Stimulated activated CD8-positive, alpha-beta memory T cell treated with anti-CD3 and anti-CD28 coated beads, Interleukin-2, amount 100 ng/mL, for 1 hour (primary cell): ENCODE measurements at places on chromosomes 5 and 9.
A peak's percentile ranks its signal among the peaks of the same experiment; 100 is the strongest.

- no peak for DNase-seq
Observed at GRCh38 chr5:177336112-177336511, 15.4 kb downstream of the LMAN2 start.

- no peak for DNase-seq
Observed at GRCh38 chr5:90932052-90932699, 373.6 kb downstream of the ADGRV1 start.

GRCh38 chr9:26800322-26800721 lies 92.3 kb downstream of the CAAP1 start:
- DNase-seq, result no peak

DNA sequence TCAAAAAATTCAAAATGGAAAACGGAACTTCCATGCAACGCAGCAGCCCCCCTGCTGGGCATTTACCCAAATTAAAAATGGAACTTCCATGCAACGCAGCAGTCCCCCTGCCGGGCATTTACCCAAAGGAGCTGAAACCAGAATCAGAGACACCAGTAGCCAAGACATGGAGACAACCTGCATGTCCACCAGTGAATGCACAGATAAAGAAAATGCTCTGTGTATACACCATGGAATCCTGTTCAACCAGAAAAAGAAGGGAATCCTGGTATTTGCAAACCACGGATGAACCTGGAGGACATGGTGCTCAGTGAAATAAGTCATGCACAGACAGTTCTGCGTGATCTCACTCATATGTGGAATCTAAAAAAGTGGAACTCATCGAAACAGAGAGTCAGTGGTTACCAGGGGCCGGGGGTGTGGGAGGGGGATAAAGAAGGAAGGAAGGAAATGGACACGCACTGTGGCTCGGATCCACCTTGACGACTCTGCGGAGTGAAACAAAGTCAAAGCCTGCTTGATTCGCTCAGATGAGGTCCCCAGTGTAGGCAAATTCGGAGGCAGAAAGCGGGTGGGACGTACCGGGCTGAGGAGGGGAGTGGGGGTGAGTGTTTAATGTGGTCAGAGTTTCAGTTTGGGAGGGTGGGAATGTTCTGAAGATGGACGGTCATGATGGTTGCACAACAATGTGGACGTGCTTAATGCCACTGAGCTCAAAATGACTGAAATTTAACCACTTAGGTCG lies 40.2 kb upstream of the EXOC3 start:
- no peak for DNase-seq

DNA sequence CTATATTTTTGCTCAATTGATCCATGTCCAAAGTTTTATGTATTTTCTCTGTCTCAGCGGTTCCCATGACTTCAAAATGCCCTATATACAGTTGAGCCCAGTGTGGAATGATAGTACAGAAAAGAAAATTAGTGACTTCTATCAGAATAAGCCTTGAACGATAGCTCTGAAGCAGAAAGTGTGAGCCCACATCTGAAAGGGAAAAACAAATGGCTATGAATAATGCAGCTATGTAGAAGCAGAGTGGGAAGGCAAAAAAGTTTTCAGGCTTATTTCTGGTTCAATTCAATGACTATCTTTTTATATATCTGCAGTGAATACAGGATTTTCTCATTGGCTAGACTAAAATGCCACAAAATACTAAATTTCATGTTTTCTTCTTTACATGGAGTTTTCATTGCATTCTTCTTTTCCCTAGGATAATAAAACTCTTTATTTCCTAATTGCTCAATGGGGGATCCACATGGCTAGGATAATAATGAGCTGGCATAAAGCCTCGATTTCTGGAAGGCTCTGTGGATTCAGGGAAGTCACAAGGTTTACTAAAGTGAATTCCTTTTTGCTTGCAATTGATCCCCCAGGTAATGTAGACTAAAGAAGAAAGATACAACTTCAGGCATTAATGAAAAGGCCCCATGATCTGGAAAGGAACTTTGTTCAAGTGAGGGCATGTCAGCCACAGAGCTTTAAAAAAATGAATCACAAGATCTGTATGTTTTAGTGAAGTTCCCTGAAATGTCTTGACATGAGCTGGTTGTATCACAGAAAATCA lies 377.0 kb upstream of the RIOK2 start:
- DNase-seq, result no peak

- DNase-seq, result no peak
Observed at GRCh38 chr5:168270476-168270875, 21.0 kb upstream of the WWC1 start.

DNA sequence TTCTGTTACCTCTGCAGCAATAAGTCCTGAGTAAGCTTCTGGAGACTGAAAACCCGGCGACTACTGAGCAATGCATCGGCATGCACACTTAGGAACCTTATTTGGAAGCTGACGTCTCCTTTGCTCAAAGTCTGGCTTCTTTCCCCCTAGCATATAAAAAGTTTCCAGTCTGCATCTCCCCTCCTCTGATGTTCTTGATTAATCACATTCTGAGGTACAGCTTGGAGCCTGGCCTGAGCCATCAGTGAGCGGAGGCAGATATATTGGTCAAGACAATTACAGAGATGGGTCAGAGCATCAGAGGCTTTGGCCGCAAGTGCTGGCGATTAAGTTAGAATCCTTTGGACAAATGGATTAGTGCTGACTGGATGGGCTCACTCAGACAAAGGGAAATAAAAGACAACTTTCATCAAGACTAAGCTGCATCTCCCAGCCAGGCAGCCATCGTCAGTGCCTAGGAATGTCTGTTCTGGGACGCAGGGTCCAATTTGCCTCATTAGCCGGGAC lies 140.7 kb downstream of the MTX3 start:
- no peak for DNase-seq

DNA sequence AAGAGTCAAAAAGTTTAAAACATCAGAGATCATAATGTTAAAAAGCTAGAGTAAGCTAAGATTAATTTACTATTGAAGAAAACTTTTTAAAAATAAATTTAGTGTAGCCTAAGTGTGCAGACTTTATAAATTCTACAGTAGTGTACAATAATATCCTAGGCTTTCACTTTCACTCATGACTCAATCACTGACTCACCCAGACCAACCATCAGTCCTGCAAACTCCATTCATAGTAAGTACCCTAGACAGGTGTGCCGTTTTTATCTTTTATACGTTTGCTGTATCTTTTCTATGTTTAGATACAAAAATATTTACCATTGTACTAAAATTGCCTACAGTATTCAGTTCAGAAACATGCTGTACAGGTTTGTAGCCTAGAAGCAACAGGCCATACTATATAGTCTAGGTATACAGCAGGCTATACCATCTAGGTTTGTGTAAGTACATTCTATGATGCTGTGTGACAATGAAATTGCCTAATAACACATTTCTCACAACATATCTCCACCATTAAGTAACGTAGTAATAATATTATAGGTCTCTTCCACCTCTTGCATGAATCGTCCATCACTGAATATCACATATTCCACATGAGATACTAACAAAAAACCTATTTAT lies 59.2 kb downstream of the MEGF9 start:
- no peak for DNase-seq

GRCh38 chr9:5557606-5558587 lies 47.6 kb downstream of the PDCD1LG2 start:
- peak; percentile 8 for DNase-seq

GRCh38 chr5:80109646-80110478 lies 74.7 kb downstream of the THBS4 start:
- DNase-seq, result no peak

DNA sequence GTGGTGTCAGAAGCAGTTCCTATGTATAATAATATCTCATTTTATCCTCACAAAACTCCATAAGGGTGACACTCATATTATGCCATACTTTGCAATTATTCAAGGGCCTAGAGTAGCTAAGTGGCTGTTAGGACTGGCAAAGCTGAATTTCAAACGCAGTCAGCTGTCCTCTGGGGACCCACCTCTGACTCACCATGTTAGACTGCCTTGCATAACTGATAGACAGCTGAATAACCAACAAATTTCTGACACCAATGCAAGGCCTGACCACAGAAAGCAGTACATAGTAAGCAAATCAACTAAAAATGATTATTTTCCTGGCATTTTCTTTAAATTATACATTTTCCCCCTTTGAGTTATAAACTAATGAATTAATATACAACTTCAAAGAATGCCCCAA lies 251.6 kb upstream of the PTGER4 start:
- no peak for DNase-seq

DNA sequence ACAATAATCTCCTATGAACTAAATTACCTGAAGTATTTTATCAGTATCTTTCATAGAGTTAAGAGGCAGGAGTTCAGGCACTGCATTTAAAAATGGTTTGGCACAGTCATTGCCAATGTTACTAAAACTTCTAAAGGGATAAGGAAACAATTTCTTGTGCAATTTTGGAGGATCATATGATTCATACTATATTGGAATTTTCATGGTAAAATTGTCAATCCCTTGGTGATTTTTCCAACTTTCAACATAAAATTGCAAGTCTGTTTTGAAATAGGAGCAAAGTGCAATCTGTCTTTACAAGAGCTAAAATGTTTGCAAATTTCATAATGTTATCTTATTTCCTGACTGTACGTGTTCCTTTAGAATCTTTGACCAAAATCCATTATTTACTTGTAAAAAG lies 211.1 kb downstream of the DMRTA1 start:
- no peak for DNase-seq

DNA sequence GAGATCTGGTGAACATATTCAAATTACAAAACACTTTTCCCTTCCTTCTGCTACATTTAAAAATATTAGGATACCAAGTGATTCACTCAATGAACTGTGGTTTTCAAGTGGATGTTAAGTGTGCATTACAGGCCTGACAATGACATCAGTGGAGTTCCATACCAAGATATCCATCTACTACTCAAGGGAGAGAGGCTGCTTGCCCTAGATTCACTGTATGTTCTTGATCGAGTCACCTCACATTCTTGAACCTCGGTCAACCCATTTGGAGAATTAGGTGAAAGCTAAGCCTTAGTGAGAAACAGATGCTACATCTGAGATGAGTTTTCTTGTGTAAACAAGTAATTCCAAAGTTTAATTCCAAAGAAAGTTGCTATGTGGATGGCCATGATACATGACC lies 142.2 kb downstream of the FGF10 start:
- no peak for DNase-seq

GRCh38 chr5:164741376-164741775 lies 1236.0 kb downstream of the MAT2B start:
- DNase-seq, result no peak

DNA sequence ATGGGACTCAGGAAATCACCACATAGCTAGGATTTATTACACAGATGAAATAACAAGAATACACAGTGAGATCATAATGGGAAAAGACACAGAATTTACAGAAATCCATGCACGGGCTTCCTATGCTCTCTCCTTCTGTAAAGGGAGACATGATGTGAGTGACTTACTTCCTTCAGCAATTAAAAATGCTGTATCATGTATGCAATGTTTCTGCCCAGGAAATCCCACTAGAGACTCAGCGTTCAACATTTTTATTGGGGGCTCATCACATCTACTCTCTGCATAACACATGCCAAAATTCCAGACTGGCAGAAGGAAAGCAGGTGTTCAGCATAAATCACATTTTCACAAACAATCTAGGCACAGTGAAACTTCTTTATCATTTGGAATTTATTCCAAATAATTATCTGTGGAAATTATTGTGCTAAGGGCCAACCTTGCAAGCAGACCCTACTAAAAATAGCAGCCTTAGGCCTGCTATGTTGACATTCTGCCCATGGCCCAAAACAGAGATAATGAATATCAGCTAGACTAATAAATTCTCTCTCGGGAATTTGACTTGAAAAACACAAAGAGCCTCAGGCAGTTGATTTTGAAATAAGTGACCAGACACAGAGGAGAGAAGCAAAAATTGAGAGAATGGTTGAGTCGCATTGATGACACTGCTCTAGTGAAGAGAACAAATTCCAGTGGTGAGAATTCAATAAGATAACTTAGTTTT lies 31.4 kb upstream of the SELENOP start:
- DNase-seq, result no peak

- DNase-seq, result no peak
Observed at GRCh38 chr9:113302792-113303418, at the start of gene RNF183. TSS of gene RNF183 (minus strand) at chr9:113303376. CDS start at chr9:113298184, 5,192 bp downstream.

DNA sequence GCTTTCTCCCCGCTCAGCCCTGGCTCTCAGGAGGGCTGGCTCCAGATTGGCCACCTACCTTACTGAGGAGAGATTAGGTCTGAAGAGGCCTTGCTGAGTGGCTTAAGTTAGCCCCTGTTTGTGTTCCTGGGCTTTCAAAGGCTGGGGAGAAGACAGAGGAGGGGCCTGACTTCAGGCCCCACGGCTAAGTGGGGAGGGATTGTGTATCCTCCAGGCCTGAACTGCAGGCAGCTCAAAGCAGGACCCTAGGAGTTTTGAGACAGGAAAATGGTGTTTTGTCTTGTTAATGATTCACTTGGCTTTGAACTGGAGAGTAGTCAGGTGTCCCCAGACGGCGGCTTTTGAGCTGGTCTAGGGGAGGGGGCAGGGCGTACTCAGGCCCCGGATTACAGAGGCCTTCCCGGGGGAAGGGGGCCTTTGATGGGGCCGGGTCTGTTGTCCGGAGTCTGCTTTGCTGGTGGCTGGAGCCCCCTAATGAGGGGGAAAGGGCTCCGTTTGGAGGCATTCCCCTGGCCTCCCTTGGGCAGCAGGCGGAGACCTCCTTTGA lies 162.0 kb upstream of the SMIM23 start:
- no peak for DNase-seq

GRCh38 chr9:125495172-125496119 lies 211.6 kb downstream of the MAPKAP1 start:
- DNase-seq, result no peak

- DNase-seq, result no peak
Observed at GRCh38 chr5:76620166-76620565, 3.0 kb downstream of the F2RL2 start.

- no peak for DNase-seq
Observed at GRCh38 chr5:175202463-175203068, 241.4 kb downstream of the DRD1 start.

- no peak for DNase-seq
Observed at GRCh38 chr5:174335682-174336364, 290.3 kb downstream of the NSG2 start.

- DNase-seq, result peak; percentile 29
Observed at GRCh38 chr5:74865804-74866595, at the start of gene FAM169A. TSS of gene FAM169A (minus strand) at chr5:74866387. CDS start at chr5:74841676, 24,711 bp downstream.

DNA sequence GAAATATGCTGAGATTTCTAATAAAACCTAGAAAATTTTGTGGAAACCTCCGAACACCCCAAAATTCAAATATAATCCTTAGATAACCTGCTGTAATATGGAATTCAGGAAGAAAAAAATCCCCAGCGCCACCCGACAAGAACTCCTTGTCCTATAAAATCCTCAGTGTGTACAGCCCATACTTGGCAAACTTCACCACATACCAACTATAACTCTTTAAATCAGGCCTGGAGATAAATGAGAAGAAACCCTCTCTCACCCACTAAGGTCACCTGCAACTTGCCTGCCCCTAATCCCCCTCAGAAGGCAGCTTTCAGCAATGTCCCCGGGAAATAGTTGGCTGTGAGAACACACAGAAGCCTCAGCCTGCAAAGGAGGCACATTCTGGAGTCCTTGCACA lies 90.5 kb downstream of the SH3TC2 start:
- DNase-seq, result no peak
